Stimulated activated CD4-positive, alpha-beta T cell treated with anti-CD3 and anti-CD28 coated beads, TNF-alpha, amount 100 ng/mL, for 4 hours (primary cell): ENCODE measurements at places on chromosomes 1 and 21.

GRCh38 chr1:2003541-2004131, at the start of gene CFAP74:
TSS of gene CFAP74 (minus strand) at chr1:2003786. CDS start at chr1:1990956, 12,830 bp downstream.
- no peak for DNase-seq

GRCh38 chr1:44619261-44619900, 54.9 kb downstream of the TMEM53 start:
- no peak for DNase-seq

GRCh38 chr21:45863267-45863666, 118.3 kb upstream of the COL6A1 start:
- DNase-seq: no peak

DNA sequence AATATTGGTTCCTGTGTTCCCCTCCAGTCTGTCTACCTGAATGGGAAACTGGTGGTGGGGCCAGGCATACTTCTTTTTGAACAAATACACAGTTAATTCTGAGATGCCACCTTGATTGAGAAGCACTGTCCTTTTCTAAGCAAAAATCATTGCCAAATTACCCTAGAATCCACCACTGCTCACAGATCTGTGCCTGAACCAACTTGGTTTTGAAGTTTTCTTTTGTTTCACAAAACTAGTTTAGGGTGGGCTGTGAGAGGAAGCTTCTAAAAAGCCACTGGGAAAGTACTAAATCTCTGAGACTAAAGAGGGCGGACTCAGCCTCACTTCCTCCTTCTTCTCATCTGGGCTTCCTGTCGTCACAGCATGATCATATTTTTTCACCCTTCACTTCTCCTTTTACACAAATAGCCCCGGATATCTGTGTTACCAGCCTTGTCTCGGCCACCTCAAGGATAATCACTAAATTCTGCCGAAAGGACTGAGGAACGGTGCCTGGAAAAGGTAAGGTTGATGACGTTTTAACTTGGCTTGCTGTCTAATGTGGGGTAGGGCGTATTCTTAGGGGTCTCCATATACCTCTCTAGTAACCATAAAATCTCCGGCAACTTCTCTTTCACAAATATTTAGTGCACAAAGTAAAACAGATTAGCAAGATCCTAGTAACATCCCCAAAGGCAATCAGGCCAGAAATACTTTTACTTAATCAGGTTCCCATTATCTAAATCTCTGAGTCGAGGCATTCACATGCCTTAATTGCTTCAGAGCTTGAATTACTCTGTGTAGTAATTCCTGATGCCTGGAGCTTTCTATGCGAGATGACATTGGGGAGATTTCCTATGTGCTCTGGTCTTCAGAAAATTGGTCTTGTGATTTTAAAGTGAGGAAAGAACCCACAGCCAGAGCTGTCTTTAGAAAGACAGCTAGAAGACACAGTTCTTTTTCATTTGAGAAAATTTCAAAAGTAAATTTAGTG, at the start of gene CD53:
TSS of gene CD53 (plus strand) at position 404 of the 976 bp plus-strand sequence. CDS start 18,261 bp downstream, outside the sequence.
- no peak for DNase-seq

DNA sequence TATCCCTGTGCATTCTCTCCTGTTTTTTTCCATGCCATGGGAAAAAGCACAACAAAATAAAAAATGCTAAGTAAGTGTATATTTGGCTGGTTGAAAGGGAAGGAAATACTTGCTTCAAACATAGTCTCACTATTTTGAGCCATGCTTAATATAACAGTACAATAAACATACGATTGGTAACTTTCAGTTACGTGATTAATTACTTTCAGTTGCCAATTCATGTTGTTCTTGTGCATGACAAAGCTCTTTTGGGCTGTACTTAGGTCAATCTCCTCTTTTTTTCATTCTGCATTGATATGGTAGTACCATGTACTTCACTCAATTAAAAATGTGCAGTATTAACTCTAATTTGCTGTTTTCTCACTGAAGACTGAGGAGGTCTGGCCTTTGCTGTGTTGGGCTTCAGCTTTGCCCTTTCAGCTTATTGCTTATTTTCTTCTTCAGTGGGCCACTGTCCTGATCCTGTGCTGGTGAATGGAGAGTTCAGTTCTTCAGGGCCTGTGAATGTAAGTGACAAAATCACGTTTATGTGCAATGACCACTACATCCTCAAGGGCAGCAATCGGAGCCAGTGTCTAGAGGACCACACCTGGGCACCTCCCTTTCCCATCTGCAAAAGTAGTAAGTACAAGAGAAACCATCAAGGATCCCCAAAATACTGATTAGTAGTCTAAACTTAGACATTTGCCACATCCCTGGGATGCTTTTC, 2.7 kb downstream of the C4BPB start:
- no peak for DNase-seq

GRCh38 chr1:93692451-93692861, 10.8 kb upstream of the BCAR3 start:
- DNase-seq: no peak

- DNase-seq: no peak
Measured at GRCh38 chr1:17826165-17826488, 71.0 kb downstream of the ACTL8 start.

DNA sequence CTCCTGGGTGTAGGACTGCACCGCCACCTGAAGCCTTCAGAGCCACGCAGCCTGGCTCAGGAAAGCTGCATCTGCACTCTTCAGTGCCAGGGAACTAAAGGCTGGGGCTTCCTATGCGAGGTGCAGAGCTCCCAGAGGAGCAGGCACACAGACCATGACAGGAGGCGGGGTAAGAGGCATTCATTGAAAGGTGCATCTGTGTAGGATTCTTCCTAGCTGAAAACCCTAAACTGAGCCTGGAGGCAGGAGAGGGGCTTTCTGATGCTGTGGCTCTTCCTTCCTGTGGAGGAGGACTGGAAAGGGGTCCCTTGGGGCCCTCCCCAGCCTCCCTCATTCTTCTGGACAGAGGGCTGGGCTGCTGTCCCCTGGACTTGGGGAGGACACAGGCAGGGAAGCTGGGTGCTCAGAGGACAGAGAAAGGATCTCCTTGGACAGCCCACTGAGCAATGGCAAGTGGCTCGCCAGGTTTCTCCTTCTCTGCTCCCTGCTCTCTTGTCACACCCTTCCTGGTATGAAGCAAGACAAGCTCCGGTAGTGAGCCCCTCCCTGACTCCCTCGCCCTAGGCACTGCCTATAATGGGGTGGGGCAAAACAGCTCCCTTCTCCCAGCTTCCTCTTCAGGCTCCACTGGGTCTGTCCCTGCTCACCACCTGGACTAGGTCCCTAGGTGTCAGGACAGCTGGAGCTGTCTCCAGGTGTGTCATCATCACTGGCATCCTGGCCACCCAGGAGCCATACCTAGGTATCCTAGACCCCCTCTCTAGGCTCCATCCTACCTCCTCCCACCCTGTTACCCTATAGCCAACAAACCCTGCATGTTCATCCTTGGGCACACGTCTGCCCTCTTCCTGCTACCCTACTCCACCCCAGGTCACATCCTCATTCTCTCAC, 20.0 kb downstream of the S100A6 start:
- DNase-seq: no peak

DNA sequence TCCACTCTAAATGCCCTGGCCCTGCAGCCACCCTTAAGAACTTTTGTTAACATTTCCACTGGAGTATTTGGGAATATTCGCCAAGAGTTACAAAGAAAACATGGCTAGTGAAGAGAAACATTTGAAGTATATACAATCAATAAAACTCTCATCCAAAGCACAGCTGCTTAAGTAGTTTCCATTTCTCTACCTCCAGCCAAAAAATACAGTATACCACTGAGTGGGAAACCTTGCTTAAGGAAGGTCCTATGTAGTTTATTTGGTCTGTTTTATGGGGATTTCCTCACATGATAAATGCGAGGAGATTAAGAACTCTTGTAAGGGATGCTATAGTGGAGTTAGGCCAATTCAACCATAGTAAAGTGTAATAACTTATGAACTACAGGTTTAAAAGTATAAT, 382.5 kb downstream of the NEGR1 start:
- no peak for DNase-seq

DNA sequence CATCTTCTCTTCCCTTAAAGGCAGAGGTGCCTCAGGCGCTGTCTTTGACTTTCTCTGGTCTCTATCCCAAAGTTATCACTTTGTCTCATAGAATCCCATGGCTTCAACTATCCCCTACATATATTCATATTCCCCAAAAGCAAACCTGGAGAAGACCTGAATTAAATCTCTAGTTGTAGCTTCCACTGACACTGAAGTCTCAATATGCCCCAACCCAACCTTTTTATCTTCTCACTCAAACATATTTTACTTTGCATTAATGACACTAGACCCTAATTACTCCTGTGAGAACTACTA, 354.5 kb upstream of the DUSP10 start:
- no peak for DNase-seq

DNA sequence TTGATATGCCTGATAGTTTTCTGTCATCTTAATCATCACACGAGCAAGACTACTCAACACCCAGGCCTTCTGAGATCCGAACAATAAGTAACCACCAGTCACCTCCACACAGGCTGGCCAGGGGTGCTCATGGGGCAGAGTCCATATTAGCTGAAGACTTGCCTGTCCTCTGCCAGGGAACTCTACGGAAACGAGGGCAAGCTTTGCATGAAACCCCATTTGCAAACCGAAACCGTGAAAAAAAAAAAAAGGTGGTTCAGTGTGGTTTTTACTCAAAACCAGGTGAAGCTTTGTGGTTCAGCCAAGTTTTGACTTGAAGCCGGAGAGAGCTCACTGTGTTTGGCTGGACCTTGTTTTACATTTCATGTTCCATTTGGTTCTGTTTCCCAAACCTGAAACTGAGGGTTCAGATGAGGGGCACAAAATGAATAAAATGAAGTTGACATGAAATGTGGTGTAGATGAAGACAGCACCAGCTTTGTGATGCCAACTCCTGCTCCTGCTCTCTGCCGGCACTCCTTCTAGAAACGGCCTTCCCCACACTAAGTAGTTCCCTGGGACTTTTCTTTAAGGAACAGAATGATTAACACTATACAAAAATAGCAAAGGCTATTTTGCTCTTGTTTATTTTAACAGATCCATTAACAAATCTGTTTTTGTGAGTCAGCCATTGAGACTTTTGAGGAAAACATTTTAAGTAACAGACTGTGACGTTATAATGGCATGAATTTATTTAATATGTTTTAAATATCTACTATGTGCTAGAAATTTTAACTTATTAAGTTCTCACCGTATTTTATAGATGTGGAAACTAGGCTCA, 74.7 kb downstream of the RUNX1 start:
- no peak for DNase-seq

DNA sequence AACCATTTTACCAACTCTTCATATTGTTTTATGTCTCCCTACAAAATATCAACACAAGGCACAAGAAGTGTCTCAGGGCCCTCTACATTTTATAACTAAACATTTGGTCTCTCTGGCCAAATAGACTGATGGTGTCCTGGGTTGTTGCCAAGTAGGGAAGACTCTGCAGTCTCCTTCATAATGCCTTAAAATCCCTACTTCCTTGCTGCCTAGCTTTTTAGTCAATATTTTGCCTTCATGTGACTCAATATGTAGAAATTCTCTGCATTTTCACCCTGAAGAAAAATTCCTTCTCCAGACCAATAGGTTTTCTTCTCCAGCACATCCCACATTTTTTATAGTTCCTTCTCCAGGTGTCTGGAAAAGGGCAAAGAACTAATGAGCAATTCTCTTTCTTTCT, 72.6 kb upstream of the IPO9 start:
- no peak for DNase-seq

GRCh38 chr1:225253784-225254183, 174.1 kb downstream of the LBR start:
- no peak for DNase-seq

DNA sequence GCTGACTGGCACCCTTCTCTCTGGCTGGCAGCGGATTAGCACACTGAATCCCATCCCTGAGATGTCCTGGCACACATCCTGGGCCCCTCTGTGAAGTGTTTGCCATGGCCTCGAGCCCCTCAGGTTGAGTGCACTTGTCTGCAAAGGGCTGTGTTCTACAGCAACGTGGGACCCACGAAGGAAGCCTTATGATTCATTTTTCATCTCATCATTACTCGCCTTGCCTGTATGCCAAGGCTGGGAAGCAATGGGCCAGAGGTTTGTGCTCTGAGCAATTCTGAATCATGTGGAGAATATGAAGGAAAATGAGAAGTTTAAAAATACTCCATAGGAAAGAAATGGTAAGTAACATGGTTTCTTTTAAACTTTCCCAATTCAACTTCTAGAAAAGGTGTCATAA, 124.8 kb upstream of the LMO4 start:
- DNase-seq: no peak

DNA sequence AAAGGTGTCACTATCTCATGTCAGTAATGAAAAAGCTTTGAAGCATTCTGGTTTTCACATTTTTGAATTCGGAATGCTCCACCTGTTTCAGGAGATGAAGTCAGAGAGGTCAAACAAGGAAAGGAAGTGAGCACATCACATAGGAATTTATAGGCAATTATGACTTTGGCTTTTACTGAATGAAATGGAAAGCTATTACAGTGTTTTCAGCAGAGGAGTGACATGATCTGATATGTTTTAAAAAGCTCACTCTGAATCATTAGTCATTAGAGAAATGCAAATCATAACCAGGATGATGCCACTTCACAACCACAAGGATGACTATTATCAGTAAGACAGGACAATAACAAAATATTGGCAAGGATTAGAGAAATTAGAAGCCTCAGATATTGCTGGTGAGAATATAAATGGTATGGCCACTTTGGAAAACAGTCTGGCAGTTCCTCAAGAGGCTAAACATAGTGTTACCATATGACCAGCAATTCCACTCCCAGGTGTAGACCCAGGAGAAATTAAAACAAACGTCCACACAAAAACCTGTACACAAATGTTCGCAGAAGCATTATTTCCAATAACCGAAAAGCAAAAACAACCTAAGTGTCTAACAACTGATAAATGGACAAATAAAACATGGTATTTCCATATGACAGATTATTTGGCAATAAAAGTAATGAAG, 7.5 kb downstream of the TAF1A start:
- no peak for DNase-seq

DNA sequence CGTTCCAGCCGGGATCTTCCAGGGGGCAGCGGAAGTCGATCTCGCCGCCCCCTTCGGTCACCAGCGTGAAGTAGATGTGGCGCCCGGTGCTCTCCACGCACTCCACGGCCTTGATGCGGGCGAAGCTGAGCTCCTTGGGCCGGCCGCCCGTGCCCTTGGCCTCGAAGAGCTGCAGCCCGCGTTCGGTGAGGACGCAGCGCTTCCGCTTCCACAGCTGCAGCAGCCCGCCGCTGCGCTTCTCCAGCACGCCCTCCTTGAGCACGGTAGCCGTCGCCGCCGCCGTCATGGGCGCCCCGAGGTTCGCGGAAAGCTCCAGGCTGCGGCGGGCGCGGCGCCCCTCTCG, 516 bp downstream of the PHLDA3 start:
- no peak for DNase-seq

- DNase-seq: no peak
Measured at GRCh38 chr1:41530411-41530810, 45.9 kb upstream of the EDN2 start.

DNA sequence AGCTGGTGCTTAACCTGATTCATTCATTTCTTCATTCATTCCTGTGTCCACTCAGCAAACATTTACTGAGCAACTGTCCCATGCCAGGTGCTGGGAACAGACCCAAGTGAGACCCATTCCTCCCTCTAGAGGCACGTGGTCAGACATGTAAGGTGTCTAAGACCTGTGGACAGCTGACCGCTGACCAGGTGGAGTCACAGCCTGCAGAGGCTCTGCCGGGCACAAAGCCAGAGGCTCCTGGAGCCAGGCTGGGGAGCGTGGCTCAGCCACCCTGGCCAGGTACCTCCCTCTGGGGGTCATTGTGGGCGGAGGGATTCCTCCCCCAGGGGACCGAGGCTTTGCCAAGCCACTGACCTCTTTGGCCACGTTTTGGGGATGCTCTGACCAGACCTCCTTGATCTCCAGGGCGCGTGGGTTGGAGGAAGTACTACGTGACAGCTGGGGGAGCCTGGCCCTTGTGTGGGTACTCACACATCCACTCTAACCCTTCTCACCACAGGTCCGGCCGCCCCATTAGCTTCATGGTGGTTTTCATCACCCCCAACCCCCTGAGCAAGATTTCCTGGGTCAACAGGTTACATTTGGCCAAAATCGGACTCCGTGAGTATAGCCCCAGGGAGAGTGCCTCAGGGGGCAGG, 100.3 kb downstream of the ARHGEF10L start:
- no peak for DNase-seq
